ENCODE measurements at places on chromosomes 13 and 19.

- no peak for DNase-seq
These were observed 9.9 kb upstream of the FPR3 start for GRCh38 chr19:51784922-51785690.

GRCh38 chr13:98234348-98234747 is 57.3 kb upstream of the RNF113B start:
- no peak for DNase-seq

- no peak for DNase-seq
These were observed 74.3 kb upstream of the FAM216B start for GRCh38 chr13:42707048-42707447.

DNA sequence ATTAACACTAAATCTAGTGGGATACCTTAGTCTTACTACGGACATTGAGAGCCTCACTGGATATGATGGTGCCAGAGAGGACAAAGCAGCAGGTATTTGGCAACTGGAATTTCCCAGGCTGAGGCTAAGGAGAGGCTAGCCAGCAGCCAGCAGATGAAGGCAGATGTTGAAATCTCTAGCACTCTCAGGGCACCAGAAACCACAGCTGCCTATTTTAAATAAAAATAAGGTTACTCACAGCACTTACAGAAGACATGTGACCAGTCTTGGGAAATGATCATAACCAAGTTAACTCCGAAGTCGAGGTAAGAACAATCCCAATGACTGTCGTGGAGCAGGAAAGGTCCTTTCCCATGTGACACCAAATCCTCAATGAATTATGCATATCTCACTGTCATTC is 1726.0 kb downstream of the EFNB2 start:
- DNase-seq = no peak

- no peak for DNase-seq
These were observed 451 bp downstream of the NOSIP start for GRCh38 chr19:49579947-49580263.

All from NCI-H187 (cell line).